CD4-positive, CD25-positive, alpha-beta regulatory T cell (primary cell): ENCODE measurements at places on chromosomes 11 and 22. TPM values are rescaled to one million over a fixed set of nuclear protein-coding genes. Genes with fewer than 3 reads are reported as not detected.
A peak's percentile ranks its signal among the peaks of the same experiment; 100 is the strongest.

DNA sequence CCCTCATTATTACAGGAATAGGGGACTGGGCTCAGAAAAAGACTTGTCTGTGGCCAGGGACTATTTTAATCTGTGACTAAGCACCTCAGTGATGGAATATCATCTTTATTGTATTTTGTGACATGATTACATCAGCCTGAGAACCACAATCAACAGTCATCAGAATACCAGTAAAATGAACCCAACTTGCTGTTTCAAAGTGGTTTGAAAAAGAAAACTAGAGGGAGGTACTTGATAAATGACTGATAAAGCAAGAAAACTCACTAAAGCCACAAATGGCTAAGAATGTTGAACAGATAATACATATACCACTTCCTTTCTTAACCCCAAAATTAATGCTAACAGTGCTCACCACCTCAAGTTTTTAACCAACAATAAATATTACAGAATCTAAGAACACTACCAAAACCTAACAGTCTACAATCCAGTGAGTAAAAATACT is 155.7 kb downstream of the ATG16L2 start:
- H3K27me3 ChIP-seq, result no peaks in the 10 kb centered on the region
- no peak for DNase-seq
- peaks cover 21% of the 10 kb centered on the region for H3K4me1 ChIP-seq
- H3K27ac ChIP-seq, result peak overlapping the region; percentile 56
- peaks cover 5% of the 10 kb centered on the region for H3K36me3 ChIP-seq

DNA sequence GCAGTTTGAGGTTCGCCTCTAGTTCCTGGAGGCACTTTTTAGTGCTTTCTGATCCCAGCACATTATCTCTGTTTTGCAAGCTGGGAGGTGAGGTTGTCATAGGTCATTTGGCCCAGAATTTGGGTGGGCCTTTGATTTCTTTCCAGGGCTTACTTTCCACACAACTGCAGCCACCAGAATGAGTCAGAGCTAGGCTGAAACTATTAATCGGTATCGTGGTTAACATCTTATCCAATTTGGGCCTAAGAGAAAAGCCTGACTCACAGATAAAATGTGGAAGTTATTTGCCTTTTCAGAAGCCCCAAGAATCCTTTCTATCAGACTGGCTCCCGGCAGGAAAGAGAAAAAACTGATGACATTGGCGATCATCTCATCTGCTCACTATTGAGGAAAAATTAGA is 166.4 kb downstream of the KIRREL3 start:
- no peak overlapping the region for H3K27ac ChIP-seq
- no peaks in the 10 kb centered on the region for H3K4me1 ChIP-seq
- DNase-seq, result no peak
- H3K36me3 ChIP-seq, result no peaks in the 10 kb centered on the region
- H3K27me3 ChIP-seq, result no peaks in the 10 kb centered on the region
- H3K4me3 ChIP-seq, result no peak overlapping the region

Gene IL18
- total RNA-seq, result 1.4 TPM

DNA sequence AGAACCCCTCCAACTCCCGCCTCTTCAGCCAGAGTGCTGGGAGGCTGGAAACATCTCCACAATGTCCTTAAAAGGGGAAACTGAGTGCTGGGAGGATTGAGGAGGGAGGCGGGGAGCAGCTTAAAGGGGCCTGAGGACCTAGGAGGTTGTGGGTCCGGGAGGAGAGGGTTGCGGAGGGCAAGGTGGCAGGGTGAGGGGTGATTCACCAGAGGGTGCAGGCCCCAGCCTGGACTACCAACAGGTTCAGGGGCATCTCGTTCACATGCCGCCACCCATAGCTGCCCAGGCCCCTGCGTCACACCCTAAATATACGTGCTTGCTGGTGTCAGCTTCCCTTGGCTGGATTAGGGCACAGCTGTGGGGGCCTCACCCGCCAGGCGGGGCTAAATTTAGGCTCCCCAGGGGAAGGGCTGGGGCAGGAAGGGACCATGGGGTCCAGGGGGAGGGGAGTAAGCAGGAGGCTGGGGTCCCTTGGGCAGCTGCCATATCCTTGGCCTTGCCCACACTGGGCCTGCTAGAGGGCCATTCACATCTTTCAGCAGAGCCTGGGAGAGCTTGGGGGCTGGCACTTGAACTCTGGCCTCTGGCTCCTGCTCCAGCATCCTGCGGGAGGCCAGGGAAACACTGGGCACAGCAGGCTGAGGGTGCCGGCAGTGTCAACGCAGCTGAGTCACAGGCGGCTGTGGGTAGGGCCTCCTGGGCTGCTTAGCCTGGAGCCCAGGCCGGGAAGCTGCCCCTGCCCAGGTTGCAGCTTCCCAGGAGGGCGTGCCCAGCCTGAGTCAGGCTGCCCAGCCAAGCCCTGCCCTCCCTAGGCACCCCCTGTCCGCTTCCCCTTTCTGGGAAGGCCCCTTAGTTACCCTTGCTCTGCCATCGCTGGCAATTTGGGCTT is 1.3 kb downstream of the EHBP1L1 start:
- peak overlapping the region; percentile 68 for H3K4me3 ChIP-seq
- H3K36me3 ChIP-seq, result peaks cover 30% of the 10 kb centered on the region
- no peak for DNase-seq
- H3K27ac ChIP-seq, result peak overlapping the region; percentile 100

- H3K4me1 ChIP-seq, result peaks cover 15% of the 10 kb centered on the region
- no peaks in the 10 kb centered on the region for H3K36me3 ChIP-seq
- H3K27ac ChIP-seq, result no peak overlapping the region
- H3K4me3 ChIP-seq, result no peak overlapping the region
- peaks cover 8% of the 10 kb centered on the region for H3K27me3 ChIP-seq
These were observed 3.3 kb downstream of the LMO1 start for GRCh38 chr11:8260202-8260966.

GRCh38 chr11:110199184-110199981 is 97.0 kb downstream of the RDX start:
- DNase-seq, result no peak
- no peaks in the 10 kb centered on the region for H3K27me3 ChIP-seq
- no peaks in the 10 kb centered on the region for H3K4me1 ChIP-seq
- no peak overlapping the region for H3K27ac ChIP-seq
- H3K36me3 ChIP-seq, result no peaks in the 10 kb centered on the region

GRCh38 chr22:19612866-19613572 is 88.8 kb upstream of the CLDN5 start:
- no peaks in the 10 kb centered on the region for H3K36me3 ChIP-seq
- DNase-seq, result no peak
- H3K4me3 ChIP-seq, result no peak overlapping the region

Gene TSSK2
- total RNA-seq, result not detected
